PC-9 (cell line): ENCODE measurements at places on chromosomes 2 and 18.

GRCh38 chr2:26722911-26723310 lies 30.4 kb downstream of the KCNK3 start:
- DNase-seq, result no peak

- DNase-seq, result no peak
These were observed 144.0 kb upstream of the ZC3H15 start for GRCh38 chr2:186342029-186342428.

GRCh38 chr2:73223821-73224220 lies 9.2 kb downstream of the PRADC1 start:
- no peak for DNase-seq

GRCh38 chr2:69167469-69167822 lies 154.5 kb downstream of the ANTXR1 start:
- no peak for DNase-seq

DNA sequence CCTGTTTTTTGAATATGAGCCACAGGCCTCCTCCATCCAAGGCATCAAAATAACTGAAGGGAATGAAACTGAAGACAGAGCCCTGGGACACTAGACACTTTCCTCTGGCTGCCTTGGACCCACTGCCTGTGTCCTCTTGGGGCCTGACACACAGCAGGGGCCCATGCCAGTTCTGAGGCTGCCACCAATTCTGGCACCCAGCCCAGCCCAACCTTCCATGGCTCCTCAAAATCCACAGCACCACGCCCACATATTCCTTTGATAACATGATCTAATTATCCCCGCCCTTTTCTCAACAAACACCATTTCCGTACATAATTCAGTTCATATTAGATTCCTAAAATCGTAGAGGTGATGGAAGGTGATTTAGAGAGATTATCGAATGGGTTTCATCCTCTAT lies 64.2 kb downstream of the EMX1 start:
- no peak for DNase-seq

DNA sequence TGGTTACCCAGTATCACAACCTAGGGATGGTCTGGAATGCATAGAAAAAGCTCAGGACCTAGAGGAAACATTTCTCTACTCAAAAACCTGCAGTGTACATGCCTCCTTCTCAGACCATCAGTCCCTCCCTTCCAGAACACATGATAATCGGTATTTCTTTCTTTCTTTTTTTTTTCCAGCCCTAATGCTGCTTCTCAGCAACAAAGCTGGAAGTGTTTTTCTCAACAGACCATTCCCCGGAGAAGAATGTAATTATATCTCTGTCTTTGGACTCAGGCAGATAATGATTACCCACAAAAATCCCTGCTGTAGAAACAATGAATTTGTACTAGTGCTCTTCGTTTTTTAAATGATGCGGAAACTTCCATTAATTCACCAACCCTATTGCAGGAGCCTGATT lies 44.1 kb upstream of the NDUFV2 start:
- no peak for DNase-seq

- DNase-seq, result peak; percentile 43
These were observed 543 bp downstream of the HADHB start for GRCh38 chr2:26245231-26245732.

GRCh38 chr2:145085612-145086011 lies 565.7 kb upstream of the ZEB2 start:
- DNase-seq, result no peak

DNA sequence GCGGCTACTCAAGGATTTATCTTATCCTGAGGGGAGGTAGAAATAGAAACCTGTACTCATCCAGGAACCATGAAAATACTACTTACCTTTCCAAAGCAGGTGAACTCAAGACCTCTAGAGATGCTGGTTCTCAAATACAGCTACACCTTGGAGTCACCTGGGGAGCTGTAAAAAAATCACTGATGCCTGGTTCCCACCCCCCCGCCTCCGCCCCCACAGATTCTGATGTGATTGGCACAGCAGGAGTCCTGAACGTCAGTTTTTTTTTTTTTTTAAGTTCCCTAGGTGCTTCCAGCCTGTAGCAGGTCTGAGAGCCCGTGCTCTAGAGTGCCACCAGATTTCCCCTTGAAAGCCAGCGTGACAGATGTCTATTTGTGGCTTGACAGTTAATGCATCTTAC lies 113.6 kb downstream of the MRO start:
- DNase-seq, result no peak

DNA sequence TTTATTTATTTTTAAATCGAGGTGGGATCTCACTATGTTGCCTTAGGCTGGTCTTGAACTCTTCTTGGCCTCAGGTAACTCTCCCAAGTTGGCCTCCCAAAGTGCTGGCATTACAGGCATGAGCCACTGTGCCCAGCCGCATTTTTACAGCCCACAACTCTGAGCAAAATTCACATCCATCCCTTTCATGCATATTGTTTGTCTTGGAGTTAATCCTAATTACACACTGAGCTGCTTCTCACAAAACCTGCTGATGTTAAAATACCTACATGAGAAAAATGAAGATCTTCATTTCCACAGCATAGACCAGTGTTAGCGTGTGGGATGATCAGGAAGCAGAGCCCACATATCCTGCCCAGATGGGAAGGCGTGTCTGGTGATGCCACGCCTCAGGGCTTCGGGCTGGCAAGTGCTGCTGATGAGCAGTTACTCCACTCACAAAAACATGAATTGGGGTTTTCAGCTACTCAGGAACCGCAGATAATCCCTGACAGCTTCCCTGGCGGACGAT lies 14.6 kb downstream of the ITGB1BP1 start:
- DNase-seq, result no peak

DNA sequence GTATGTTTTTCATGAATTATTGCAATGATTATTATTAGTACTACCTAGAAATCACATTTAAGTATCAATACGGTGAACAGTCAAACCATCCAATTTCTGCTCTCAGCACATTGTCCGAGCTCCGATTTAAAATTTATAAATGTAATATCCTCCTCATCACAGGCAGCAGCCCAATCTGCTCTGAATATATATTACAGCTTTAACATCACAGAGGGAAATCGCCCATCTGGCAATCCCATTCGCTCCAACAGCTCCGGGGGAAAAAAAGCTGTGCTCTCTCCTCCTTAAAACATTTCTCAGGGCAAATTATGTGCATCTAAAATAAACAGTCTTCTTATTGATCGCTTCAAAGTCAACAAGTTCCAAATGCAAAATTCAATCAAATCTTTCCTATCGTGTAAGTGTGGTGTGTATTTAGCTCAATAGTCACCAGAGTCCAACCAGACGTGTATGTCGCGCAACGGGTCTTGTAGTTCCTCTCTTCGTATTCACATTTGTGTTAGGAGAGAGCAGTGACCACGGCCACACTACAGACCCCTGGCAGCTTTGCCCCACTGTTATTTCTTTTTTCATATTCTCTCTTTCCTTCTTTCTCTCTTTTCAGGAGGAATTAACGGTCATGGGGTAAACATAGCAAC lies 2.4 kb downstream of the FIGN start:
- DNase-seq, result no peak

- no peak for DNase-seq
These were observed 216.8 kb downstream of the NUP35 start for GRCh38 chr2:183341057-183341456.

DNA sequence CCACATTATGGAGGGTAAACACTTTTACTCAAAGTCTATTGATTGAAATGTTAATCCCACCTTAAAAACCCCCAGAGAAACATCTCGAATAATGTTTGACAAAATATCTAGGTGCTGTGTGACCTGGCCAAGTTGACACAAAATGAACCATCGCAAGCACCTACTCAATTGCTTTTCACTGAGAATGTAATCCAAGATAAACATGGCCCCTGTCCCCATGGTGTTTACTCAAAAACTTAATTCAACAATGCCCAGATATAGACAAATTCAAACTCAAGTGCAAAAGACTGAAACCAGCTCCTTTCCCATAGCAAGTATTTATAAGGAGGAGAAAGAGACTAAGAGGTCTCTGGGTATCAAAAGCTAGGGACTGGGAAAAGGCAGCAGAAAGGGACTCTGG lies 15.0 kb upstream of the ACMSD start:
- no peak for DNase-seq

GRCh38 chr2:151766437-151767153 lies 32.3 kb upstream of the NEB start:
- no peak for DNase-seq

DNA sequence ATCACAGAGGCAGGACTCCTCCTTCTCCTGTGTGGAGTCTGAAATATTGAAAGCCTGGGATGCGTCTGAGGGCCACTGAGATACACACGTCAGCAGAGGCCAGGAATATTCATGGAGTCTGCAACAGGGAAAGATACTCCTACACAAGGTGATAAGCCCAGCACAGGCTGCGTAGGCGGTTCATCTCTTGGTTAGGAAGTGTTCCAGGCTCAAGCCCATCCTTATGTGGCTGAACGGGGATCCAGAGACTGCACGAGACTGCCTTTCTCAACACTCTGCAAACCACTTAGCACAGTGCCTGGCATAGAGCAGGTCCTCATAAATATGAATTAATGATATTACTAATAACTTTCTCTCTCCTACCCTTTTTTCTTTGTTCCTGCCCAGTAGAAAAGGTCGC lies 29.2 kb upstream of the AGPS start:
- DNase-seq, result no peak

GRCh38 chr2:100845141-100845991 lies 25.4 kb downstream of the NPAS2 start:
- DNase-seq, result no peak

- no peak for DNase-seq
These were observed 209.2 kb downstream of the ICOS start for GRCh38 chr2:204145791-204146190.

- DNase-seq, result no peak
These were observed 35.7 kb downstream of the MOGAT1 start for GRCh38 chr2:222707102-222707688.

DNA sequence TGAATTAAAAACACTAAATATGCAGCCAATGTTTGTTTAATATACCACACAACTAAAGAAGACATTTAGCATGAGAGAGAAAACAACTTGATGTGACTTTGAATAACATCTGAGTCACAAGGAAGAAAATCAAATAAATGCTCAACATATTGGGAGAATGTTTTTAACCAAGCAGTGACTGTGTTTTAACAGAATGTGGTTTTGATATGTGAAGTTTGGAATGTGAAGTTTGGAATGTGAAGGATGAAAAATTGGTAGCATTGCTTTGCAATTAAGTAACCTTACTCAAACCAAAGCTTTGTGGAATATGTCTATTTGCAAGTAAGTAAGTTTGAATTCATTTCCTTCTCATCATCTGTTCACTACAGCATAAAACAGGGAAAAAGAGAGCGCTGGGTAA lies 128.2 kb upstream of the DNAJC10 start:
- no peak for DNase-seq

DNA sequence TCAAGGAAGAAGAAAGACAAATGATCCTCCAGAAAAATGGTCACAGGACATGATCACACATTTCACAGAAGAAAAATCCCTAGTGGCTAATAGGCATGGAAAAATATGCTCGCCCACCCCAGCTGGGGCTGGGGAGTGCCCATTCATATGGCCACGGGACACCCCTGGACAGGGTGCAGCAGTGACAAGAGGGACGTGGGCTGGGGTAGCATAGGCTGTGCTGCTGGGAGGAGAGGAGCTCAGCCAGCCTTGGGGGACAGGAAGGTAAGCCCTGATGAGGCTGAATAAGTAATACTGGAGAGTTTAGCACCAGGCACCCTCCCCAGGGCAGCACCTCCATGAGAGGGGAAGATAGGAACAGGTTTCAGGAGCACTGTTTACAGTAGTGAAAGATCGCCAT lies 254.9 kb upstream of the HS6ST1 start:
- DNase-seq, result no peak

- no peak for DNase-seq
These were observed 89.1 kb downstream of the CAMKMT start for GRCh38 chr2:44450806-44451205.

GRCh38 chr2:177147093-177147694 lies 65.4 kb upstream of the HNRNPA3 start:
- DNase-seq, result no peak

- DNase-seq, result no peak
These were observed 139.0 kb upstream of the LINC00305 start for GRCh38 chr18:64287926-64288325.

GRCh38 chr2:171281110-171281509 lies 120.4 kb upstream of the TLK1 start:
- DNase-seq, result no peak

DNA sequence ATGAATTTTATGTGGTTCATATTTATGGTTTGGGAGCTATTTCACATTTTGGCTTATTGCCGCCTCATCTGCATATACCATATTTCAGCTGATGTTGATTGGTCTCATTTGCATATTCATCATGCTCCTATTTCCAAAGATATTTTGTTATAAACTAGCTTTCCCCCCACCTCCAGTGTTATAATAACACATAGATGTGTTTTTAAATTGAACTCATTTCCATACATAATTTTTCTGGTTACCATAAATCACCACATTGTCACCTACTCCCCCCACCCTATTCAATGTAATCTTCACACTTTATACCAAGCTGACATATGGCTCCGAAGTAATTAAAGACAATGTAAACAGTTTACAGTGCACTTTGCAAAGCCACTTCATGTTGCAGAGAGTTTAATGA lies 101.2 kb downstream of the FSHR start:
- no peak for DNase-seq

GRCh38 chr2:97645112-97645694 lies 659 bp upstream of the COX5B start:
- DNase-seq, result no peak

DNA sequence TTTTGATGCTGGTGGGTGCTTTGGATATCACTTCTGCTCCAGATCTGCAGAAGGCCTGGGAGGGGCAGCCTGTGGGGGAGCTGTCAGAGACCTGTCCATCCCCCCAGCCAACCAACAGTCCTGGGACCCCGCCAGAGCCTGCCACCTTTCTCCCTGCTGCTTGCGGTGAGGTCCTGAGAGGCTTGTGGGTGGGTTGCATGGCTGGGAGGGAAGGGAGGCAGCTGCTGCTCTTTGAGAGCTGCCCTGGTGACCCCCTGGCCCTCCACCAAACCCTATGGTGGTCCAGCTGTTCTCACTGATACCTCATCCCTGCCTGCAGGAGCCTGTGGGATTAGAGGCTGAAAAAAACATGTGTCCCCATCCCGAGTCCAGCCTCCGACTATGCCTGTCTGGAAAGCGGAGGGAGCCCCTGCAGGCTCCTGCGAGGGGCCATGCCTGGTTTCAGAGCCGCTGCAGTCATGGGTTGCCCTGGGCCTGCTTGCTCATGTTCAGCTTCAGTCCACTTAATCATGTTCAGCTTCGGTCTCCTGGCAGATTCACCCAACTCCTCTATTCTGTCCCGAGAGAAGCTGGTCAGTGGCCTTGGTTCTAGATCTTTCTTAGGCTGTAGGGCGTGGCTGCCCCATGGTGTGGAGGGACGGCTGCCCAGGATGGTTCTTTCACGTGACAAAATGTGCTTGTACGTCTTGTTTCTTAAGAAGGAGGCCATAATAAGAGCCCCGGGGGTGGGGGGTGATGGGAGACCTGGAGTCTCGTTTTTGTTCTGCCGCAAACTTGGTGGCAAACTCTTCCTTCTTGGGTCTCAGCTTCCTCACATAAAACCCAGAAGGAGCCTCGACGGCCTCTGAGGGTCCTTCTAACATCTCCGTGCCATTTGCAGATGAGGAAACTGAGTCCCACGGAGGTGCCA lies 98.5 kb downstream of the CTIF start:
- DNase-seq, result no peak

- DNase-seq, result no peak
These were observed 2.0 kb downstream of the PROC start for GRCh38 chr2:127420039-127420864.
